ENCODE measurements at places on chromosomes 13 and 19. TPM values are rescaled to one million over a fixed set of nuclear protein-coding genes. Genes with fewer than 3 reads are reported as not detected.

CCDC8 gene
- total RNA-seq: 33.5 TPM

- no peak for DNase-seq
These were observed 5.0 kb downstream of the PTOV1 start for GRCh38 chr19:49855676-49856573.

GRCh38 chr13:39900106-39900750, 244.8 kb downstream of the COG6 start:
- DNase-seq: no peak

KLF1 gene
- not detected for total RNA-seq

- DNase-seq: no peak
These were observed 10.2 kb downstream of the RAB20 start for GRCh38 chr13:110551284-110551683.

HAUS5 gene
- total RNA-seq: 3.9 TPM

- DNase-seq: no peak
These were observed 65.1 kb downstream of the CHST8 start for GRCh38 chr19:33686687-33687480.

DNA sequence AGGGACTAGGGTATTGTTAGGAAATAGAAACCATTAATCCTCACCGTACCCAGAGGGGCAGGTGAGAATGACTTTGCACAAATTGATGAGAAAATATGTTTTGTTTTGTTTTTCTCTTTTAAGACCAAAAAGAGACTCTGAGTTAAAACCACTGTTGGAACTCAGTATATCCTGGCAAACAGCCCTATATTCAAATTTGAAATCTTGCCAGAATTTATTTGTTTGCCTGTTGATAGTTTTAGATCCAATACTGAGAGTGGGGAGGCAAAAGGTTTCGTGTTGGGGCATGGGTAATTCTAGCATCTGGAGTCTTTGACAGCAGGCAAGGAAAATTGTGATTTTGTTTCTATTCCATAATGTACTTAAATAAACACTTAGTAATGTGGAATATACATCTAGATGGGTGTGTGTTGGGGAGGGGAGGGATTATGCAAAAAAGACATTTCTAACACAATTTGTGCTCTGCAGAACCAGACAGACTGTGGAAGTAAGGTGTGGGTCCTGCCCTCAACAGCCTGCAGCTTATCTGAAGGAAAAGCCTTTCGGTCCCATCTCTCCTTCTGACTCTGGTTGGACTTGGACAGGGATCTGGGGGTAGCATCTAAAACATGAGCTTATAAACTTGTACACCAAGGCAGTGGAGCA, 190.7 kb downstream of the OXGR1 start:
- DNase-seq: no peak

CATSPERD gene
- not detected for total RNA-seq

- no peak for DNase-seq
These were observed 331.6 kb downstream of the DLEU7 start for GRCh38 chr13:50511877-50512341.

DNA sequence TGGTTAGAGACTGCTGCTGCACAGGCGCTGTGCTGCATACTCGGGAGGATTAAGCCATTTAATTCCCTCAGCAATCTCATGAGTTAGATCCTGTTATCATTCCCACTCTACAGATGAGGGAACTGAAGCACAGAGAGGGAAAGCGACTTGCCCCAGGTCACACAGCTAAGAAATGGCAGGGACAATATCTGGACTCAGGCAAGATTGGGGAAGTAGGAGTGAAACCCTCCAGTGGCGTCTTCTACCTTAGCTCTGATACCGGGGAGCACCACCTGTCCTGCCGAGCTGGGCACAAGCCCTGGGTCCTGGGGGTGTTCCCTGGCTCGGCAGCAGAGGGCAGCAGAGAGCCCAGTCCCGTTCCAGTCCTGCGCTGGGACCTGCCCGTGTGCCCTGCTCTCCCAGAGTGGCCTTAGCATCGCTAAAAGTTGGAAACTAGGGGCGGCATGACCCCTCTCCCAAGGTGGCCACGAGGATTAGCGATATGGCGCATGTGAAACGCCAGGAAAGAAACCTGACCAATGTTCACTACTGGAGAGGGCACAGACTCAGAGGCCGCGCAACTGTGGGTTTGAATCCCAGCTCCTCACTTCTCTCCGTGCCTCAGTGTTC, 20.5 kb downstream of the CYTH2 start:
- DNase-seq: peak; percentile 87

DNA sequence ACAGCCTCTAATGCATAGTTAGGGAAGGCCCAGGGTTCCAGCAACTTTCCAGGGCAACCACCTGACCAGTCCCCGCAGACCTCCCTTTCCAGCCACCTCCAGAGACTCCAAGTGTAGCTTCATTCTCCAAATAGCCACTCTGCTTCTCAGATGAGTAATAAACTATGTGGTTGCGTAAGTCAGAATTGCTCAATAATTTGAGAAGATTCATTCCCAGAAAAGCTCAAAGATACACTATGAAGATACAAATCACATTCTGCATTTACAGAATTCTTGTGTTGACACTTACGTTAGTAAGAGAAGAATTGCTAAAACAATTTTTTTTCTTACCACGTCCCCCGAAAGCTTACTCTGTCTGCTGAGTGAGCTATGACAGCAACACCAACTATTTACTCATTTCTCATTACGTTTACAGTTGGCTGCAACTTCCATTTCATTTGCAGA, 8.2 kb upstream of the LATS2 start:
- peak; percentile 55 for DNase-seq

ZNF578 gene
- 2.2 TPM for total RNA-seq

- no peak for DNase-seq
These were observed 364.9 kb downstream of the OXGR1 start for GRCh38 chr13:96629331-96629730.

ZNF208 gene
- total RNA-seq: 25.5 TPM

ZNF415 gene
- 23.9 TPM for total RNA-seq

CA11 gene
- 6.3 TPM for total RNA-seq

- DNase-seq: peak; percentile 91
These were observed 7.7 kb downstream of the ARHGAP45 start for GRCh38 chr19:1074544-1075283.

DNA sequence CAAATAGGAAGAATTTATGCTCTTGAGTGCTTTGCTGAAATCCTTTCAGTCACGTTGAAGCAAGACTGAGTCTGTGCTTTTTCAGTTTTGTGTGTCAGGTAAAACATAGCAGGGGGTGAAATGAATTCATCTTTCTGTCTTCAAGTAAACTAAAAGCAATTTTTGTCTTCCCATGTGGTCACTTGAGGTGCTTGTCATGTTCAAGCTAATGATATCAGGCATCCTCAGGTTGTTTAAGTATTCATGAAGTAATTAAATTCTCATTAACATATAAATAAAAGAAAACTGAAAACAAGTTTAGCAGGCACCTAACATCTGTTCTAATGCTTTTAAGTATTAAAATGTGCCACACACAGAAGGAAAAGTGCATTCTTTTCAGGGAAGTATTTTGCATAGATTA, 2701.3 kb downstream of the PCDH9 start:
- no peak for DNase-seq

DNA sequence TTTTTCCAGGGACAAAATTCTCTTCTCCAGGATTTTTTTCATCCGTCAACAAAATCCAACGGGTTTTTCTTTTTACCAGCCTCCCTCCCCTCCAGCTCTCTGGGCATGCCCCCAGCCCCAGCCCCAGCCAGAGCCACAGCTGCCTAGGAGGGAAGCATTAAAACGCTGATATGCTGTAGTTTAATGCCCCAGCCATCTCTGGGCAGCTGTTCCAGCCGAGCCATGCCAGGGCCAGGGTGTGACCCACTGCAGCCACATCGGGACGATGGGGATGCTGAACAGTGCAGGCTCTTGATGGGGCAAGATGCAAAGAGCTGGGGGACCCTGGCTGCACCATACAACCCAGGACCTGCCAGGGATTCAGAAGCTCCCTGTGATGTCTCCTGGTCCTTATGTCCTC, 32.1 kb downstream of the TSHZ3 start:
- DNase-seq: no peak
